ENCODE measurements at places on chromosomes 3 and 15.

- no peak for DNase-seq
Measured at GRCh38 chr3:14512281-14512941, 27.7 kb downstream of the GRIP2 start.

DNA sequence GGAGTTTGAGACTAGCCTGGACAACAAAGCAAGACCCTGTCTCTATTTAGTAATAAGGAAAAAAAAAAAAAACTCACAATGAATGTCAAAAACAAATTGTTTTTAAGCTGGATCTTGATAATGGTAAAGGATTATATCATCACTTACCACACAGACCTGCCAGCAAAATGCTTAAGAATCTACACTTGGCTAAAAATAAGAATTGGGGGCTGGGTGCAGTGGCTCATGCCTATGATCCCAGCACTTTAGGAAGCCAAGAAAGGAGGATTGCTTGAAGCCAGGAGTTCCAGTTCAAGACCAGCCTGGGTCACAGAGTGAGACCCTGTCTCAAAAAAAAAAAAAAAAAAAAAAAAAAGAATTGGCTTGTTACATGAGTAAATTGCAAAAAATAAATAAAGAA lies 31.0 kb downstream of the ACAP2 start:
- no peak for DNase-seq

GRCh38 chr15:85027033-85027380 lies 45.4 kb downstream of the PDE8A start:
- DNase-seq, result no peak

DNA sequence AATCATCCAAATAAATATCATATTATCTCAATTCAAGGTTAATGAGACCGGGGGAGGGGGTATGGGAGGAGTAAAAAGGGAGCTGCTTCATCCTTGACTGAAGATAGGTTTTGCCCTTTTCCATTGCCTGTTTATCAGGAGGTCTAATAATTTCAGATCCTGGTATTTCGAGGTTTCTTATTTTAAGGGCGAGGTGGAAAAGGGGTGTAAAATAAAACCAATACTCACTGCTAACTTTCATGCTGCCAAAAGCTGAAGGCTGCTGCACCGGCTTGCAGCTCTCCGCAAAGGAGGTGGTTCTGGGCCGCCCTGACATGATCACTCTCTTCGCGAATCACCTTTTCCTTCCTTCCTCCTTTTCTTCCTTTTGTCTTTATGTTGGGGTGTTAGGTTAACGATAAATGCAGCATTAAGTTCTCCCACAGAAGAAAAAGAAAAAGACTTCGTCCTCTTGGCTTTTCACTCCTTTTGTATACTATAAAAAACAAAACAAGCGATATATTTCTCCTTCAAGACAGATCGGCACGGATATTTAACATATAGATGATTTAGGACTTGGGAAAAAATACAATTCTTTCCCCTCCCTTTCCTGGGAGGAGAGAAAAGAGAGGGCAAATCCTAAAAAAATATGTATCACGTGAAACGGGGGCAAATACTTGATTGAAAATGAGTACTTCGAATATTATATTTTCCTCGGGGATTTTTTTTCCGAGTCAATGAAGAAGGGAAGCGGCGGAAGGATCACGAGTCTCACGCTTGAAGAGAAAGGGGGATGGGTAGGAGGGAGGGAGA lies 932 bp downstream of the GSK3B start:
- DNase-seq, result no peak

GRCh38 chr3:154730186-154730585 lies 300.2 kb upstream of the GPR149 start:
- no peak for DNase-seq

DNA sequence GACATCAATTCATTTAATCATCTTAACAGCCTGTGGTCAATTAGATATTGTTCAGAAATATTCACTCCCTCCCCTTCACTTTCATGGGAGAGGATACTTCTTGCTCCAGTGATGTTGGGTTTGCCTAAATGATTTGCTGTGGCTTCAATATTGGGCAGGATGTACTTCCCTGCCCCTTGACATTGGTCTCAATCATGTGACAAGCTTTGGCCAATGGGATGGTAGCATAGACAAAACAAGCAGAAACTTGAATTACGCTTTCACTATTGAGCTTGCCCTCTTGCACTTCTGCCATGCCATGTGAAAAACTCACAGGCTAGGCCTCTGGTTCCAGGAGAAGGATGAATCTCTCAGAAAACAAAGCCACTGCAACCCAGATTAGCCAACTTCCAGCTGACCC lies 42.2 kb upstream of the STT3B start:
- DNase-seq, result no peak

GRCh38 chr3:77081240-77081661 lies 41.4 kb downstream of the ROBO2 start:
- DNase-seq, result no peak

DNA sequence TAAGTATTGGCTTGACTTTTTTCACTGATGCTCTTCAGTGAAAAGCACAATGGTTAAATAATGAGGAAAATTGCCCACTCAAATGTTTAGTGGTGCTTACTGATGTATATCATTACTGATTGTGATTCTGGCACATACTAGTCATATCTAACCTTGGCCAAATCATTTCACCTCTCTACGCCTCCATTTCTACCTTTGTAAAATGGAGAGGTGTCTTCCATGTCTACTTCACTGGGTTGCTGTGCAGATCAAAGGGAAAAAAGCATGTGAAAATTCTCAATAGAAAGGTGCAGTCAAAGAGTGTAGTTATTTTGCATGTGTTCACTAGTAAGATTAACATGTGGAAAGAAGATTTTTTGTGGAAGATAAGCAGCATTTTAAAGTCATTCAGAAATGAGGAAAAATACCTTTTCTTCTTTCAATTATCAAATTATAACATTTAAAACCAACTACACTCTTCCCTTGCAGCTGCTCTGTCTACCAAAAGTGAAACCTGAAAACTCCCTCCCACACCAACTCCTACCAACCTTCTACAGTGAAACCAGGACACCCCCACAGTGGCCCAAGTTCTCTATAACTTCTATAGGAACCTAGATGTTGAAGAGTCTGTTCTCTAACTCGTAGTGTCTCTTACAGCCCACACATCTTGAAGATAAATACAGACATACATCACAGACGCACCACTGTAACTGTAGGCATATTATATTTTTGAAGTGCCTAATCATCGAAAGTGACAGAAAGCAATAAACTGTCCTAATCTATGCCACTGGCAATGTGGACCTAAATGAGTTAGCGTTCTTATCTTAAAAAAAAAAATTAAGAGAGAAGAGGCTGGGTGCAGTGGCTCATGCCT lies 1.4 kb downstream of the CD200R1 start:
- DNase-seq, result peak; percentile 67

DNA sequence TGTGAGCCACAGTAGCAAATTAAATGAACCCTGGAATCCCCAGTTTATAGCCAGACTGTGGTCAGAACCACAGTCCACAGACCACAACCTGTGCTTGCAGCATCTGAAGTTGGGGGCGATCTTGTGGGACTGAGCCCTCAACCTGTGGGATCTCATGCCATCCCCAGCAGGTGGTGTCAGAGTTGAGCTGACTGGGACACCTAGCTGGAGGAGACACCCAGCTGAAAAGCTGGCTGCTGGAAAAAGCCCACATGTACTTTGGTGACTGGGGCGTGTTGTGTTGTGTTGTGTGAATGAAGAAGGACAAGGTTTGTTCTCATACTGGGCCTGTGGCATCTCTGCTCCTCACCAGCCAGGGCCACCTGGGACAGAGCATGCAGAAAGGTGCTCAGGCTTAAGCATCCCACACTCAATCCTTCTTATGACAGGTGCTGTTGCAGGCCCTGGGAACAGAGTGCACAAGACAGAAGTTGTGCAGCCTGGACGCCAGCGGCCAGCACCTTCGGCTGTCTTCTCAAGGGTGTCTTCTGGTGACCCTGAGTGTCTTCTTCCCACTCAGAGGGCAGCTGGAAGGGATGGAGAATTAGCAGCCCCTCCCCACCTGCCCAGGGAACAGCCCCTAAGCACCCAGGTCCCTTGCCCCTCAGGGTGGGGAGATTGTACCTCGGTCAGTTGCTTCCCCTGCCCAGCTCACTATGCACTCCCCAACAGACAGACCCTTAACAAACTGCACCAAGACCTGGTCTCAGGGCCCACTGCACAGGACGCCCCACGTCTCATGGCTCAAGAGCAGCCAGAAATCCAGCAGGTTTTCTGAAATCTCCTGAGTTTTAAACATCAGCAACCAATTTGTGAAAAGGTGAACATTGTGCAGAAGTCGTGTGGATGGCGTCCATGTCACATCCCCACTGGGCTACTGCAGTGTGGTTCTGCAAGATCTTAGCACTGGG lies 2.2 kb upstream of the UROC1 start:
- no peak for DNase-seq

- DNase-seq, result no peak
Measured at GRCh38 chr15:90234096-90234988, at the start of gene GDPGP1. Gene GDPGP1, plus strand, starts transcription at chr15:90234209. Its CDS starts 6,700 bp downstream, at chr15:90240909.

- DNase-seq, result no peak
Measured at GRCh38 chr3:155135003-155135402, 54.9 kb downstream of the MME start.

DNA sequence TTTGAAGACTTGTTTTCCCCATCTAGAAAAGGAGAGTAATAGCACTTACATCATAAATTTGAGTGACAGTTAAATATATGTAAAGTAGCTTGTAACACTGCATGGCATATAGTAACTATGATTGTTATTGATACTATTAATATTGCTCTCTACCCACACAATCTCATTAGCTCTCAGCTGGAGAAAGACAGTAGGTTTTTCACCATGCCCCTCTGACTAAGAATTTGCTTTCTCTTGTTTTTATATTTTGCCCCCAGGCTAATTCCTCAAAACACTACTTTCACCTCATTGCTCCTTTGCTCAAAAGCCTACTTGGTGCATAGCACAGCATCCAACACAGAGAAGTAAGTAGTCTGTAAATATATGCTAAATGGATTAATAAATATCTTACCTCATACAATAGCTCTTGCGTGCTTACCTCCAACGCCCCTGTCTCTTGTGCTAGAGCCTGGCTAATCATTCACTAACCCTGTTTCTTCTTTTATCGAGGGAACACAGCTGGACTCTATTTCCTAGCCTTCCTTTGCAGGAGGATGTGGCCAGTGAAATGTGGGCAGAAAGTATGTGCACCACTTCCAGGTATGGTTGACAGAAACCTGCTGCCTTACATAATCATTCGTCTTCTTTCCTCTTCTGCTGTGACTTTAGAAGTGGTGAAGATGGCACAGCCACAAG lies 190.0 kb downstream of the PLCH1 start:
- no peak for DNase-seq

GRCh38 chr3:184289426-184289938 lies 9.6 kb upstream of the PSMD2 start:
- peak; percentile 86 for DNase-seq

DNA sequence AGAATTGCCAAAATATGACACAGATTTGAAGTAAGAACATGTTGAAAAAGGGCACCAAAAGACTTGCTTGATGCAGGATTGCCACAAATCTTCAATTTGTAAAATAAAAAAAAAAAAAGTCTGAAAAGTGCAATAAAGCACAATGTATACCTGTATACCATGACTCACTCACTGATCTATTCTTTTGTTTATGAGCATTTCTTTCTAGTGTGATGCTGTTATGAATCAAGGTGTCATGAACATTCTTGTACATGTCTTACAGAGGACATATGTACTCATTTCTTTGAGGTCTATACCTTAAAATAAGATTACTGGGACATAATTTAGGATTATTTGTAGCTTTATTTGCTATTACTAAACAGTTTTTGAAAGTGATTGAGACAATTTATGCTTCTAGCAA lies 464.9 kb upstream of the RBMS3 start:
- no peak for DNase-seq

GRCh38 chr3:190323246-190323626 lies 990 bp upstream of the CLDN1 start:
- DNase-seq, result no peak

DNA sequence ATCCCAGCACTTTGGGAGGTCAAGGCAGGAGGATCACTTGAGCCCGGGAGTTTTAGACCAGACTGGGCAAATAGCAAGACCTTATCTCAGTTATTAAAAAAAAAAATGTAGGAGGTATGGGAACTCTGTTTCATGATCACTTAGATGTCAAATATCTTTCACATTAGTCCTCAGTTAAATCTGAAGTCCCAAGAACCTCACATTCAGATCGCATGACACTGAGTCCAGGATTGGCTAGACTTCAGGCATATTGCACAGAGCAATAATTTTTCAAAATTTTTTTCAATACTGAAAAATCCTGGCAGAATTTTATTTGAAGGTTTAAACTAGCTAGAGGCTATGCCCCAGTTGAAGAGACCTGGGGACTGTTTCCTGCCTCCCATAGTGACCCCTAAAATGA lies 56.3 kb upstream of the ZNF148 start:
- no peak for DNase-seq

DNA sequence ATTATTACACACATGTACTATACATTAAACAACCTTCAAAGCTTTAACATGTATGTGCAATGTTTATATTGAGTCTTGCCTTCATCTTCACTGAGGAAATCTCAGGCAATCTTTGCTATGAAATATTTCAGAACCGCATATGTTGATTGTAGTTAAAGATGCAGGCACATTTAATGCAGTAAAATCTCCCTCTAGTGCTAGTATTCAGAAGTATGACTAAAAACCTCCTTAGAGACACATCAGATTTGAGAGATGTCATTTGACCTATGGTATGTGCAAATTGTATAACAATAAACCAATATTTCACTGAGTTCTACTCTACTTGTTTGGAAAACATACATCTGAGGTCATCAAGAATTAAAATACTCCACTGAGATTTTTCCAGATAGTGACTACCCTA lies 123.8 kb upstream of the C15orf61 start:
- no peak for DNase-seq

DNA sequence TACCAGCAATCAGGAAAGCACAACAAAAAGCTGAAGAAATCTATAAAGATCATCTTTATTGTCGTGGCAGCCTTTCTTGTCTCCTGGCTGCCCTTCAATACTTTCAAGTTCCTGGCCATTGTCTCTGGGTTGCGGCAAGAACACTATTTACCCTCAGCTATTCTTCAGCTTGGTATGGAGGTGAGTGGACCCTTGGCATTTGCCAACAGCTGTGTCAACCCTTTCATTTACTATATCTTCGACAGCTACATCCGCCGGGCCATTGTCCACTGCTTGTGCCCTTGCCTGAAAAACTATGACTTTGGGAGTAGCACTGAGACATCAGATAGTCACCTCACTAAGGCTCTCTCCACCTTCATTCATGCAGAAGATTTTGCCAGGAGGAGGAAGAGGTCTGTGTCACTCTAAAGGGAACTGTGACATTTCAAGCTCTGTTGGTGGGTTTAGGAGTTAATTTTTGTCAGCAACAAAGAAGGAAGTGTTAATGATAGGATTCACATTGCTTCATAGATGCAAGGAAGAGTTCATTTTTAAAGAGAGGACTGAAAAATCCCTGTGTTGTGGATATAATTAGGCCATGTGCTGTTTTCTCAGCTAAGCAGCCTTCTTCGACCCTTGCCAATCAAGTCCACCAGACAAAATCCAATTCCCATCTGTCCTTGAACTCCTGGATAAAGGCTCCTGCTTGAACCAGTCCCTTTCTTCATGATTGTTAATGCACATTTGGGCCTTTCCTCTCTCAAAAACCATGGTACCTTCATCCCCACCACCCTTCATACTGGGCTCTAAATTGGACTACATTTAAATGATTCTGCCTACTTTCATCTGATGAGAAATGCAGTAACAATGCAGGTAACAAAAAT lies 1.2 kb downstream of the GPR15 start:
- DNase-seq, result no peak
